ENCODE measurements at places on chromosomes 6 and 20.

- DNase-seq, result no peak
Observed at GRCh38 chr6:25005010-25005409, 69.2 kb upstream of the RIPOR2 start.

DNA sequence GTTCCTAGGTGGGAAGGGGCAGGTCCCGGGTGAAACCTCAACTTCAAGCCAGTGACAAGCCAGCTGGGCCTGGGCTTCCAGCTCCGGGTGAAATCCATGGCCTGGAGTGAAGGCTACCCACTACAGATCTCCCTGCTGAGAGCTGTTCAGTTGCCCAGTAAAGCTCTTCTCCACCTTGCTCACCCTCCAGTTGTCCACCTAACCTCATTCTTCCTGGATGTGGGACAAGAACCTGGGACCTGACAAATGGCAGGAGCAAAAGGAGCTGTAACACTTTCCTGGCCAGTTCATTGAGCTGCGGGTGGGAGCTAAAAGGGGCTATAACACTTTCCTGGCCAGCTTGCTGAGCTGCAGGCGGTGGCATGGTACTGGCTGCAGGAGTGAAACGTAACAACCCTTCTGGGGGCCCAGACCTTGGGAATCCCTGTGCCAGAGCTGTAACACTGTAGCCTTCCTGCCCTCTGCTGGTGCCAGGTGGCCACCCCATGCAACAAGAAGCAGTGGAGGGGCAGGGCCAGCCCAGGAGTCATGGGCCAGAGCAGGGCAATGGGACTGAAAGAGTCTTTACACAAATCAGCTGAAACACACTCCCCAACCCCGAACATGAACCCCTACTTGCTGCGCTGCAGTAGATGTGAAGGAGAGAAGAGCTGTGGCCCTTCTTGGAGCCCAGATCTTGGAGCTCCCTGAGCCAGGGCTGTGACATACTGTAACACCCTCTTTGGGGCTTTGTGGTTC is 3.6 kb upstream of the HINT3 start:
- peak; percentile 52 for DNase-seq

DNA sequence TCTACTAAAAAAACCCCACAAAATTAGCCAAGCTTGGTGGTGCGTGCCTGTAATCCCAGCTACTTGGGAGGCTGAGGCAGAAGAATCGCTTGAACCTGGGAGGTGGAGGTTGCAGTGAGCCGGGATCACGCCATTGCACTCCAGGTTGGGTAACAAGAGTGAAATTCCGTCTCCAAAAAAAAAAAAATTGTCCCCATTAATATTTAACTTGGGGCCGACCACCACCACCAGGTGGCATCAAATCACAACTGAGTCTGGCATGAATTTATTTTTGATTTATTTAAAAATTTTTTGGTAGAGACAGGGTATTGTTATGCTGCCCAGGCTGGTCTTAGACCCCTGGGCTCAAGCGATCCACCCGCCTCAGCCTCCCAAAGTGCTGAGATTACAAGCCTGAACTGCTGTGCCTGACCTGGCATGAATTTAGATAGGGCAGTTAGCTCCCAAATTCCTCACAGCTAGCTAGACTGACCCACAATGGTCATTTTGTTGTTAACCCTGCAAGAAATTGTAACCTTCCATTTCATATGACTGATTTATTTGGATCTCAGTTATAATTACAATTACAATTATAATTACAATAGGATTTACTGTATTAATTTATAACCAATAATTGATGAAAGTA is 17.1 kb upstream of the BEND3 start:
- peak; percentile 29 for DNase-seq

DNA sequence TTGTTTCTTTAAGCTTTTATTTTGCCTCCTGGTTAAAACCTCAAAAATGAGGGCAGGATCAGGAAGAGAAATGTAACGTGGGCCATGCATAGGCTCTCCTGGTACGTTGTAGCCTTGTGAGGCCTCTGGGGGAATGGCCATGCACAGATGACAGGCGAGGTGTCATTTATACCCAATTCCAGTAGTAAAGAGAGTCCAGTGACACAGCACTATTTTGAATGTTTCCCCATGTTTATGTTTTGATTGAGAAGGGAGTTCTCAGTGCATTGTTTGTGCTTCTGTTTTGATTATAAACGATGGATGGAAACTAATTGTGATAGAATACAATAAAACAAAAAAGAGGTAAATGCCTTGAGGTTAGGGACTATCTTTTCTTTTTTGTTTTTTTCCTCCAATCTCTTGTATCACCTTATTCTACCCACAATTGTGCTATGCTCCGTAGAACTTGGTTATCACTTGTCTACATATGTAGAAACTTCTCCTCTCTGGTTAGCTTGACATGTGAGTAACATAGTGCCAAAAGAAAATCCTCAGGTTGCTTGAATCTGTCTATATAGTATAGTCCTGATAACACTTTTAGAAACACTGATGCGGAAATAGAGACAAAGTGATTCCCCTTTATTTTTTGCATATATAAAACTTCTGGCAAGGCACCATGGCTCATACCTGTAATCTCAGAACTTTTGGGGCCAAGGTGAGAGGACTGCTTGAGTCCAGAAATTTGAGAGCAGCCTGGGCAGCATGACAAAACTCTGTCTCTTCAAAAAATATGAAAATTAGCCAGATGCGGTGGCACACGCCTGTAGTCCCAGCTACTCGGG is 6.9 kb upstream of the SMIM28 start:
- no peak for DNase-seq

- no peak for DNase-seq
Observed at GRCh38 chr6:163589387-163589786, 174.9 kb downstream of the QKI start.

- DNase-seq, result peak; percentile 70
Observed at GRCh38 chr6:142946924-142947713, 2.1 kb upstream of the HIVEP2 start.

DNA sequence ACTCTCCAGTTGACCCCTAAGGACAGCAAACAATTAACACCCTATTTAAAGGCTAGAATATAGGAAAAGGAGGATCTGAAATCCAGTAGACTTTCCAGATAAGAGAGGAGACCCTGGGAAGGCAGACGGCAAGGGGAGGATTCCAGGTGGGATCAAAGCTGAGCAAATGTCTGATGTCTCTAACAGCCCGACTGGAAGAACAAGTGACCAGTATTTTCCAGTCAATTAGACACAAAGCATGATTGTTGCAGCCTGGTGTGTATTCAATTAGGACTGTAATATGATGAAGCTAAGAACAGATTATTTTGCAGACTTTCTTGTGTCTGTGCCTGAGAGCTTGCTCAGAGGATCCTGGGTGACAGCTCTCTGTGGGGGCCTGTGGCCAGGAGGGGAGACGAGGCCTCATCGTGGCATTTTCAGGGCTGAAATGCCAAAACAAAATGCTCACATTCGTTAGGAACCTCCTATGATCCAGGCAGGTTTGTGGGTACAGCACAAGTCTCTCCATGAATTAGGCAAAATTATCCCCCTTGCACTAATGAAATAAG is 471.8 kb upstream of the AGPAT4 start:
- DNase-seq, result no peak

GRCh38 chr20:63033794-63034709 is 27.3 kb upstream of the BHLHE23 start:
- no peak for DNase-seq

DNA sequence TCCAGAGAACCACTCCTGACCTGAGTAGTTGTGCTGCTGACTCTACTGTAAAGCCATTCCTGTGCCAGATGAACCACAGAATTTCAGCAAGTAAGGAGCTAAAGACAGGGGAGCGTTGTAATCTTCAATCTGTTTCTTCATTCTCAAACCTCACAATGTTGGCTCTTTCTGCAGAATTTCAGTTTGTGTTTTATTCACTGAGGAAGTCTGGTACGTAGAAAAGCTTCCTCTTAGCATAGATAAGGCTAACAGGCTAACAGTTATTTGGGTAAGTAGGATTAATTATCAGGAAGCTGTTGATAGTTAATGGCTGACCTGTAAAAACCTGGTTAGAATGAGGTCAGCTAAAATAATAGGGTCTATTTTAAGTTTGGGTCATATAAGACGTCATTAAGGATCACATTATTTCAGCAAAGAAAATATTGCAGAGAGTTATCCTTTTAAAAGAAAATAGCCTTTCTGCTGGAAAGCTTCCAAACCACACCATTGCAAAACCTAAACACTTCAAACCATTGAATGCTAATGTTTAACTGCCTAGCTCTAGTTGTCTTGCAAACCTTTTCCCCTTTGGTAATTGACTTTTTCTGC is 14.1 kb upstream of the TENT5A start:
- peak; percentile 95 for DNase-seq

- no peak for DNase-seq
Observed at GRCh38 chr20:42530855-42531448, 658.8 kb downstream of the PTPRT start.

DNA sequence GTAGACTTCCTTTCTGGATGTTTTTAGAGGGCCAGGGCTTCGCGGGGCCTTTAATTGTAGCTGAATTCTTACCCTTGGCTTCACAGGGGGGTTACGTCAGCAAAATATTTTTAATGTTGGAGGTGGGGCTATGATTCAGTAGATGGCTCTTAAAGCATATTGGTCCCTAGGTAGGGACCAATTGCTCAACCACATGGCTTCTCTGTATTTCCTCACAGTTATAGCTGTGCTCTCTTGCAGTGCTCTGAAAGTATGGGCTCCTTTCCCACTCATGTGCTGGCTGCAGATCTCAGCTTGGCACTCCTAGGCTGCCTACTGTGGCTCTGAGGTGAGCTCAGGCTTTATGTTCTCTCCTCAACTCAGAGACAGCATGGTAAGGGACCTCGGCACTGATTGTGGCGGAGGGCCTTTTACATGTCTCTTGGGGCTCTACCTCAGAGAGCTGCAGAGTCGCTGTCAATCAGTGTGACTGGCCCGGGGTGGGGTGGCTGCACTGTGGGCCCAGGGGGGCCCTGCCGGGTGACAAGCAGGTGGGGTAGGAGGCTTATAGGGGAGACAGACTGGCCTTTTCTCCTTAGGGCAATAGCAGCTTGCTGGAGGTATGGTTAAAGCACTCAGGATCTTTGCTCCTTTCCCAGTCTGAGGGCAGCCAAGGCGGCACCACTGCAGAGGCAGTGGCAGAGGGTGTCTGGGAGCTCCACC is 318.0 kb downstream of the DOK5 start:
- no peak for DNase-seq

GRCh38 chr20:62688855-62689460 is 19.7 kb upstream of the NTSR1 start:
- DNase-seq, result no peak

DNA sequence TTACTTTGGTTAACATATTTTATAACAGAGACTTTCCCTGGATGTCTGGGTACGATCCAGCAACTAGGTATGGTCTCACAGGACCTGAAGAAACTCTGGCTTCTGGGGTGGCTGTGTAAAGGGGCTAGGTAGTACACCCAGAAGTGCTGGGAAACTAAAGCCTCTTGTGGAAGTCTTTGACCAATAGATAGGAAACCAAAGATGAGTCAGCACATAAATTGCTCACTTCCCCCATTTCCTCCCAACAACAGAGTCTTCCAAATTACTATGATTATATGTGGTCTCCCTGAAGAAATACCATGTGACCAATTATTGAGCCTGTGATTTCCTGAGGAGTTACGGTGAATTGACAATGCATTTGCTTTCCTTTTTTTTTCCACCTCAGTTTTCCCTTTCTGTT is 26.8 kb upstream of the TBX18 start:
- peak; percentile 60 for DNase-seq

- no peak for DNase-seq
Observed at GRCh38 chr20:8983478-8984345, 85.2 kb upstream of the PLCB4 start.

GRCh38 chr6:54094293-54094692 is 16.9 kb upstream of the MLIP start:
- DNase-seq, result no peak

GRCh38 chr6:85966828-85967227 is 324.1 kb upstream of the SYNCRIP start:
- no peak for DNase-seq

GRCh38 chr6:139855671-139856311 is 481.3 kb upstream of the CITED2 start:
- peak; percentile 30 for DNase-seq

DNA sequence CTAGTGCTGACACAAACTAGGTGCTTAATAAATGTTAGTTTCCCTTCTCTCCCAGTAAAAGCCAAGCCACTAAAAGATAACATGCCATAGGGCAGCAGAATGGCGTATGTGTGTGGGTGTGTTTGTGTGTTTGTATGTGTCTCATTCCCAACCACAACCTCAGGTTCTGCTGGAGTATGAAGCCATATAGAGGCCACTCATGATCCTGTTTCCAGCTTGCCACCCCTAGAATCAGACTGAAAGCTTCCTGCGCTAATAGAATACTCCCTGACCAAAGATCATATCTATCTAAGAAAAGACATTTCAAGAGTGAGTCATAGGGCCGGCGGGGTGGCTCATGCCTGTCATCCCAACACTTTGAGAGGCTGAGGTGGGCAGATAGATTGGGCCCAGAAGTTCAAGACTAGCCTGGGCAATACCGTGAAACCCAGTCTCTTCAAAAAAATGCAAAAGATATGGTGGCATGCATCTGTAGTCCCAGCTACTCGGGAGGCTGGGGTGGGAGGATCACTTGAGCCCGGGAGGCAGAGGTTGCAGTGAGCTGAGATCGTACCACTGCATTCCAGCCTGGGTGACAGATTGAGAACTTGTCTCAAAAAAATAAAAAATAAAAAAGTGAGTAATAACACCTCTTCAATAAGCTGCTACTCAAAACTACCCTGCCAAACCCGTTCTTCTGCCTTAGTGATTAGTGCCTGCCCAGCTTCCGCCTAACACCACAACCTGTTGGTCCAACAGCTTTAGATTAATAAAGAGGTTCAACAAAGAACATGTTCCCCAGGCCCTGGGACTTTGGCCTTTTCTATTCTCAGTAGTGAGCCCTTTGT is 11.8 kb upstream of the SNRPC start:
- DNase-seq, result peak; percentile 78

DNA sequence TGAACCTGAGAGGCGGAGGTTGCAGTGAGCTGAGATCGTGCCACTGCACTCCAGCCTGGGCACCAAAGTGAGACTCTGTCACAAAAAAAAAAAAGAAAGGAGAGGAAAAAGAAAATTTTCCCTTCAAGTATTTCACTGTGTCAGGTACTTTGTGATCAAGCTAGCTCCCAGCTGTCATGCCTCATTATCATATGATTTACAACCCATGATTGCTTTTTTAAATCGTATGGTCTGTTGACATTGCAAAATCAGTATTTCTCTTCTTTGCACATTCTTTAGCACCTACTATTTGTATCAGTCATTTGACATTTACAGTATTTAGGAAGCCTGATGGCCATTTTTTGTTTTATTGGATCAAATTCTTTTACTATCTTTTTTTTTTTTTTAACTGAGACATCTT is 22.4 kb downstream of the SASH1 start:
- no peak for DNase-seq

DNA sequence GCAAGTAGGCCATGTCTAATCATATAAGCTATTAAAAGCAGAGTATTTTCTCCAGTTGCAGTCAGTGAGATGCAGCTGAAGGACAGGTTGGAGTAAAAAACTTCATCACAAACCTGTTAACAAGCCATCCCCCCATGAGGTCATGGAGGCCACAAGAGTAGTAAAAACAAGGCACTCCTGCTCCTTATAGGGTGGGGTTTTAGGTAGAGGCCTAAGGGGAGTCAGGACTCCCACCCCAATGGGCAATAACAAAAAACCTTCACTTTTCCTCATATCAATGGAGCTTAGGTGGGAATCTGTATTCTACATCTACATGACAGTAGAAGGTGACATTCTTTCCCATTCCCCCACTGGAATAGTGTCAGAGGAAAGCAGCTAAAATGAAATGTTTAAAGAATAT is 428.1 kb upstream of the KHDRBS2 start:
- no peak for DNase-seq
